ENCODE measurements at places on chromosomes 1 and 21.
A peak's percentile ranks its signal among the peaks of the same experiment; 100 is the strongest.

DNA sequence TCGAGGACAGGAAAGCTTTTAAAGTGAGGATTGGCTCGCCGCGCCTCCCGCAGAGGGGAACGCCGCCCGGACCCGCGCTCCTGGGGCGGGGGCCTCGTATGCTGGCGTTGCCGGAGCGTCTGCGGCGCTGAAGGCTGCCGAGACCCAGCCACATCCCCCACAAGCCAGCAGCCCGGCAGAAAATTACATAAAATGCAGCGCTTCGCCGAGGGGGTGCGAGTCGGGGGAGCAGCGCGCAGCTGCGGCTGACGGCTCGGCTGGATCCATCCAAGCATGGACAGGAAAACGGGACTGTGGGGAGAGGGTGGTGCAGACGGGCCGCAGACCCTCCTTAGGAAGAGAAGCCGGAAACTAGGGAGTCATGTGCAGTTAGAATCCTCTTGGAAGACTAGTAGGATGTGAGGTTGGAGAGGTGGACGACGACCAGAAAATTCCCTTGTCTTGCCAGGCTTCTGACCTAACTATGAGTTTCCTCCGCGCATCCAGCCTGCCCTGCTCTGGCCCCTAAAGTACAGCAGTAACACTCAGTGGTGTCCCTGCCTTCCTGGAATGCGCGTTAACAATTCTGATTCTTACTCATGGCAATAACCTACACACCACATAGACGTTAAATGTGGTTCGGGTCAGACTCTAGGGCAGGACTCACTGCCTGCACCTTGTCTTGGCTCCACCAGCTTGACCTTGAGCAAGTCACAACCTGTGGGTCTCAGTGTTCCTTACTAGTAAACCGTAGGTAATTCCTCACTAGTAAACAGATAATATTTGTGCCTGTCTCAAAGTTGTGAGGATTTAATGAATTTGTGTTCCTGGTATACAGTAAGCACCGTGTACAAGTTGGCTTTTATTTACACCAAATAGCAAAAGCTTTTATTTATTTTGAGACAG, 953 bp upstream of the BRWD1 start:
- peak; percentile 70 for DNase-seq

DNA sequence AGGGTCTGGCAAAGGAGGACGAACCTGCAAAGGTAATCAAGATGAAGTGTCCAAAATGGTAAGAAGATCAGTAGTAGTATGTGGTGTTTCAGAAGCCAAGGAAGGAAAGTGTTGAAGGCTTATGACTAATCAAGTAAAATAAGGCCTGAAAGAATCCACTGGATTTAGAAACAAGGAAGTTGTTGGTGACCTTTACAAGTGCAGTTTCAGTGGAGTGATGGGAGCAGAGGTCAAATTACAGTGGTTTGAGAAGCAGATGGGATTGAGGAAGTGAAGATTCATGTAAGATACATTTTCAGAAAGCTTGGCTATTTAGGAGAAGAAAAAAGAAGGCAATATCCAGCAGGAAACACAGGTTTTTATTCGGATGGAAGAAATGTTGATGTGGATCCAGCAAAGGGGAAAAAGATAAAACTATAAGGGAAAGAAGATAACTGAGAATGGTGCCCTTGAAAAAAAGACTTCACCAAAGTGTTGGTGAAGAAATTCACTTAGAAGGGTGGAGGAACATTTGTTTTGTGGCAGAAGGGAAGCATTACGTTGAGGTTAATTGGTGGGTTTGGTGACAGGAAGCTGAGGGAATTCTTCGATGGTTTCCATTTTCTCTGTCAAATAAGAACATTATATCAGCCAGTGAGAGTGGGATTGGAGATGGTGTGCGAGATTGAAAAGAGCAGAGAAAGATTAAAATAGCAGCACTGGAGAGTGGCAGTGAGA, 2.1 kb downstream of the ARMH1 start:
- peak; percentile 43 for DNase-seq

DNA sequence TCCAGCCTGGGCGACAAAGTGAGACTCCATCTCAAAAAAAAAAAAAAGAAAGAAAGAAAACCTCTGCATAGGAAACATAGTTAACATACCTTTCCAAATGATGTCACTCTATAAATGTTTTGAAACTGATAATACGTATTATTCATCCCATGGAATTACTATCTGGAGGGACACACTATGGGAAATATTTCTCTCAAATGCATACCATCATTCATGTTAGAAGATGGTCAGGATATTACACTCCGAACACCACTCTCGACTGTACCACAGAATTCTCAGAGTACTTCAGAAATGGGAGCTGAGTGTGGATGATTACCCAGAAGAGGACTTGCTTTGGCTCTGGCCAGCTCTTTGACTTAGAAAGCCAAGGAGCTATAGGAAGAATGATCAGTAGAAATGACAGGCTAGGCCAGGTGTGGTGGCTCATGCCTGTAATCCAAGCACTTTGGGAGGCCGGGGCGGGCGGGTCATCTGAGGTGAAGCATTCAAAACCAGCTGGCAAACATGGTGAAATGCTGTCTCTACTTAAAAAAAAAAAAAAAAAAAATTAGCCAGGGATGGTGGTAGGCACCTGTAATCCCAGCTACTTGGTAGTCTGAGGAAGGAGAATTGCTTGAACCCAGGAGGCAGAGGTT, 5.2 kb upstream of the LIN28A start:
- no peak for DNase-seq

- no peak for DNase-seq
Measured at GRCh38 chr21:45525153-45525909, 16.9 kb downstream of the SLC19A1 start.

GRCh38 chr21:44898851-44899767, 21.6 kb downstream of the ITGB2 start:
- DNase-seq = no peak

DNA sequence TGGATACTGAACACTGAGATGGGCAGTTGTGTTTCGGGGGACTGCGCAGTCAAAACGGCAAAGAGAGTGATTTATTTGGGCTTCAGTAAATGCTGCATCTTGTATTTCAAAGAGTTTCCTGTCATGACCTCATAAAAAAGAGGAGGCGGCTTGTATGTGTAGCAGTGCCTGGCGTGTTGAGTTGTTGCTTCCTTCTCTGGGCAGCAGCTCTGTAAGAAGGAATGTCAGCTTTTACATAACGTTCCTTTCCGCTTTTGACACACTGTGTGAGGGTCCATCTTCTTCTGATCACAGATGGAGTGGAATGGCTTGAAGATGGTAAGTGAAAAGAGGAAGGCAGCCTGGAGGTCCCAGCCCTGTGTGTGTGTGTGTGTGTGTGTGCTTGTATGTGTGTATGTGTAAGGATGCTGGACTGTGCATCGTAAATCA, 941 bp downstream of the ELAVL4 start:
- DNase-seq = no peak
